ENCODE measurements at places on chromosomes 13 and 19.

DNA sequence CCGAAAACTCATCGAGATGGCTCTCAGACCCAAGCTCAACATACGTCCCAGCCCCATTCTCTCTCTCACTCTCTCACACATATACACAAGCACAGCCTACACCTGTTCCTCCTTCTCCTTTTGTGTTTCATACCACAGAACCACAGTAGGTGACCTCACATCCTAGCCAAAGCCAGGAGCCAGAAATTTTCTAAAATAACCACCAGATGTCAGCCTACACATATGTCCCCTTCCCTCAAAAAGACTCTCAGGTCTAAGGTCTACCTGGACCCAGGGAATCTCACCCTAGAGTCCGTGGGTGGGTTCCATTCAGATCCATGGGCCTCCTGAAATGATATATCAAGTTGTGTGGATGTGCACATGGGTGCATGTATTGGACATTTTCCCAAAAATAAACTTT, 104.2 kb upstream of the IPO5 start:
- no peak for DNase-seq

DNA sequence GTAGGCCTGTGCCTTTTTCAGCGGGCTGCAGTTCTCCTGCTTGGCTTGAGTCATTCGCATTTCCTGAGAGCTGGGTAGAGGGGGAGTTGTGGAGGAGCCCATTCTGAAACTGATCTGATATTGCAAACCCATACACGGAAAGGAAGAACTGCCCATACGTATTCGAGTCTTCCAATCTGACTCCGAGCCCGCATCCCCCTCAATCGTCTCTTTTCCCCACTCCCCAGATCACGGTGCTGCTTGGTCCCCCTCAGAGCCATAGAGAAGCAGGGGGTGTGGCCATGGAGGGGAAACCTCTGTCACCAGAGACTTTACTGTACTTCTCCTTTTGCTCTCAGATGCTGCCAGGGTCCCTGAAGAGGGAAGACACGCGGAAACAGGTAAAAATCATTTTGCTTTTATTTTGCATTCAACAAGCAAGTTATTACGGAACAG, at the start of gene CD22:
Gene CD22, plus strand, starts transcription at position 337 of the 435 bp plus-strand sequence. CDS start 2,854 bp downstream, outside the sequence.
- no peak for DNase-seq

GRCh38 chr19:8342684-8343482, at the start of gene KANK3:
KANK3 (minus strand) TSS chr19:8343262; CDS start chr19:8337828, 5,434 bp downstream.
- DNase-seq, result peak; percentile 81

GRCh38 chr19:5130371-5131030, 161.6 kb downstream of the KDM4B start:
- no peak for DNase-seq

- DNase-seq, result no peak
Observed at GRCh38 chr13:110797230-110797877, 83.9 kb downstream of the ING1 start.

GRCh38 chr19:53942001-53942786, 20.5 kb upstream of the CACNG8 start:
- DNase-seq, result no peak

DNA sequence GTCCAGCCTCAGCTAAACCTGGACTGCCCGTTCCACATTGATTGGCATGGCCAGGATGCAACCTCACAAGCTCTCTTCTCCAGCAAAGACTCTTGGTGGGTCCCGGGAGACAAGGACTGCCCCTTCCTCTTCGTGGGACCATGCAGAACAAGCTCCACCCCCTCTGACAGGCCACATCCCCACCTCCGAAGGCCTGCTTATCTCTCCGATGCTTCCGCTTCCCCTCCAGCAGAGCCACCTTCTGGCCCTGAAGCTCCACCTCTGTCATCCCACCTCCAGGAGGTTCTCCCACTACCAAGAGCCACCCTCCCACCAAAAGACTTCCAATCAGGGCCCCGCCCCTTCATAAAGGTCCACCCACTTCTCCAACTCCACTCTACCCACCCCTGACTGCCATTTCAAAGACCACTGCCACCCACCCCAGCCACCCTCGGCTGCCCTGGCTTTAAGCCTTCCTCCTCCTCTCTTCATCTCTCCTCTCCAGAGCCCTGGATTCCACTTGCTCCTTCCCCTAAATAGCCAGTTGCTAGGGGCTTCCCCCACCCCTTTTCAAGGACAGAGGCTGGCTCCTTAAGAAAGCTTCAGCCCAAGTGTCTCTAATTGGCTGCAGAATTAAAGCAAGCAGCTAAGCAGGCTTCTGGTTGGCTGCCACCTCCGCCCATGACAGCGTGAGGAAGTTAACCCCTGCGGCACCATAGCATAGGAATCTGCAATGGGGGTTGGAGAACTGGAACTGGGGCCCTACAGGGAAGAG, 9.9 kb downstream of the LRFN1 start:
- no peak for DNase-seq

- DNase-seq, result no peak
Observed at GRCh38 chr13:113544071-113544891, 40.3 kb upstream of the TFDP1 start.

GRCh38 chr19:18700501-18701249, 17.2 kb downstream of the CRTC1 start:
- no peak for DNase-seq

DNA sequence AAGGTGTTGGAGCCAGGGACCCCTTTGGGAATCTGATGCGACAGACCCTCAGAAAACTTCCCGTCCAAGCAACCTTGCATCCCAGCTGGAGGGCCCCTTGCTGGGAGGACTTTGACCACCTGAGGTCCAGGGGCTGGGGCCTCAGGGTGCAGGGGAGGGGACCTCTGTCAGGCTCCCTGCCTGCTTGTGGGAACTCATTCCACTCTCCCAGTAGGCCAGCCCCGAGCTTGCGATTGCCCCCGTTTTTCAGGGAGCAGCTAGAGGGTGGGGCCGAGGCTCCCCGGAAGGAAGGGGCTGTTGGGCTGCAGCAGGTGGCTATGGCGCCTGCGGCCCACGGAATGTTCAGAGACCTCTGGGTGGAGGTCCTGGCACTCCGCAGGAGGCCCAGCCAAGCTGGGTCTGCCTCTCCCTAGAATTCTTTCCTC, 2.8 kb downstream of the GNA11 start:
- DNase-seq, result no peak

- no peak for DNase-seq
Observed at GRCh38 chr19:1307320-1307719, 21.6 kb downstream of the EFNA2 start.

DNA sequence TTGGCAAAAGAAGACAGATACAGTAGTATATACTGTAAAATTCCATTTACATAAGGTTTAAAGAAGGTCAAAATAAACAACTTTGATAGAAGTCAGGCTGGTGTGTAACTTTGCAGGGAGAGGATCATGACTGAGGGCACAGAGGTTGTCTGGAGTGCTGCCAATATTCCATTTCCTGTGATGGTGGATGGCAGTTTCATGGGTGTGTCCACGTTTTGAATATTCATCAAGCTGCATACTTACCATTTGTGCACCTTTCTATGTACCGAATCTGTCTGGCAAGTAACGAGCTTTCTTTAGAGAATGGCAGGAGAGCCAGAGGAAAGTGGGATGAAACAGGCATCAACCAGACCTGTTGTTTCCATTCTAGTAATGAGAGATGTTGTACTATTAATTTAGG, 420.5 kb upstream of the HTR2A start:
- no peak for DNase-seq

GRCh38 chr13:25046985-25047511, 48.9 kb upstream of the PABPC3 start:
- no peak for DNase-seq

- DNase-seq, result no peak
Observed at GRCh38 chr13:53266757-53267156, 238.1 kb downstream of the OLFM4 start.

DNA sequence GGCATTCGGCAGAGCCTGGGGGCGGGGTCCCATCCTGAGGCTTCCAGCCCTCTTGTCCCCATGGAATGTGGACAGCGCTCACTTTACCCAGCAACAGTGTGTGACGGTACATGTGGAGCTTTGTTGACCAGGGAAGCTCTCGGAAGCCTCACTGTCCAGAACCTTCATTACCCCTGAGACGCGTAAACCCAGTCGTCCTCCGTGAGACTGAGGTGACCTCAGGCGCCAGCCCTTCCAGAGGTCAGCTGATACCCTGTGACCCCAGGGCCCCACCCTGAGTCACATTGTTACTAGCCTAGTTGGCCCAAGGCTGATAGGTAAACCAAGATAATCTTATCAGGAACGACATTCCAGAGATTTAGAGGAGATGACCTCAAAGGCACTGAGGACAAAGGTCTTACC, 10.2 kb upstream of the TMEM160 start:
- DNase-seq, result no peak

DNA sequence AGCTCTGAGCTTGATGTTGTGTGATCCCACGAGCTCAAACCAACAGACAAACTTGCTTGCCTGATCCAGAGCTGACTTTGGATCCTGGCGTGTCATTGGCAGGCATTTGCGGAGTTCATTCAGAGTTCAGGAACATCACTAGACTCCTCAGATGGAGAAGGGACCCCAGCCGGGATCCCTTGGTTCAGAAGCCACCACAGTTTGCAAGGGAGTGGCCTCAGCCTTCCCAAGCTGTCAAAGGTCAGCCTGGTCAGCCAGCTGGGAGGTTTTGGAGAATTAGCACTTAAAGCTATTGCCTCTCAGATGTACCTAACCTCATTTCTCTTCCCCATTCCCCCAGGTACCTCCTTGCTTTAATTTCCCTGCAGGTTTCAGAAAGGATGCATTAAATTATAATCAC, 208.8 kb upstream of the SOX21 start:
- no peak for DNase-seq

DNA sequence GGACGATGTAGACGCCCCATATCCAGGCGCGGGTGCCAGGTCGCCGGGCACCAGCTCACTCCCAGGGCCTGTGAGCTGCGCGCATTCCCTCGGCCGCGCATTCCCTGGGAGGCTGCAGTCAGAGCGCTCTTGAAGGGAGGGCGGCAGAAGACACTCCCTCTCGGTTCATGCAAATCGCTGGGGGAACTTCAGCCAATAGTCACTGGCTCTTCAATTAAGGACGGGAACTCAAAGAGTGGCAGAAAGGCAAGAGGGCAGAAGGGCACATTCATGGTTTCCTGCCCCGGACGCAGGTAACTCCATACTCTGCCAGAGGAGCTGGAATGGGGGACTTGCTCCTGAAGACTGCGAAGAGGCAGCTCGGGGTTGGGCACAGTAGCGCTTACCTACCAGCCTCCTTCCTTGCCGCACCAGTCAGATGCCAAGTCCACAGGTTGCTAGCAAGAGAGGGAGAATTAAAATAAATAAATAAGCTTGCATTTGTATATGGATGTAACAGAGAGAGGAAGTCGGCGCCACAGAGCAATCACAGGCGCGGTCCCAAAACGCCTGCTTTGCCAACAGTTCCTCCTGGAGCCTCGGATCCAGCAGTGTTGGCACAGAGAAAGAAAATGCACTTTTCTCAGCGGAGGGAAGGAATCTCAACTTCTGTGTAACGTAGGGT, 459 bp downstream of the PCDH20 start:
- no peak for DNase-seq

DNA sequence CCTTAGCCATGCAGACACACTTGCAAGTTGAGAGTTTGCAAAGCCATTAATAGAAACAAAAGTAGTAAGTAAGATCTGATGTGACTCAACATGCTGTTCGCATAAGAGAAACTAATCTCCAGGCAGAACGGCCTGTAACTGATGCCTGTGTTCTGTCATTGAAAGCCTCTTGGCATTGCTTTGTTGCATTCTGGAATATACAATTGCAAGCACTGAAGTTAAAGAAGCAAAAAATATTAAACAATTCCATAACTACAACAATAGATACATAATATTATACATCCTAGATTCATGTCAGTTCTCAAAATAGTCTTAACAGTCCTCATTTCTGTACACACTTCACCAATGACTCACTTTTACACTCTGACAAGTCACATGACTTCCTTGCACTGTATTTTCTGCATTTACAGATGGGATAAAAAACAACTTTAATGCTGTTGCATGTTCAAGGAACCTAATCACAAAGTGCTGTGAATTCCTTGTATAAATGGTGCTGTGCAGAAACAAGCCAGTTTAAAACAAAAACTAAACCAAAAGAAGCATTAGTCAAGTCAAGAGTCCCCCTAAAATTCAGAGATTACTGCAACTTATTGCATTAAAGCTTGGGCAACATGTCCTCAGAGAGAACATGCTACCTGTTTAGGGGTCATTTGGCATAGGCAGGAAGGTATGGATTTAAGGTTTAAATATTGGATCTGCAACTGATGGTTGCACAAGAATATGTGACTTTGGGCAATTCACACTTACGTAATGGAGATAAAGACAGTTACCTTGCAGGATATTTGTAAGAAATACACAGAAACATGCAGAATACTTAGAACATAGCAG, 79.5 kb upstream of the SERP2 start:
- no peak for DNase-seq

- no peak for DNase-seq
Observed at GRCh38 chr13:36675213-36675536, 1.4 kb downstream of the SERTM1 start.

- no peak for DNase-seq
Observed at GRCh38 chr13:40792284-40793051, 3.1 kb downstream of the SLC25A15 start.

DNA sequence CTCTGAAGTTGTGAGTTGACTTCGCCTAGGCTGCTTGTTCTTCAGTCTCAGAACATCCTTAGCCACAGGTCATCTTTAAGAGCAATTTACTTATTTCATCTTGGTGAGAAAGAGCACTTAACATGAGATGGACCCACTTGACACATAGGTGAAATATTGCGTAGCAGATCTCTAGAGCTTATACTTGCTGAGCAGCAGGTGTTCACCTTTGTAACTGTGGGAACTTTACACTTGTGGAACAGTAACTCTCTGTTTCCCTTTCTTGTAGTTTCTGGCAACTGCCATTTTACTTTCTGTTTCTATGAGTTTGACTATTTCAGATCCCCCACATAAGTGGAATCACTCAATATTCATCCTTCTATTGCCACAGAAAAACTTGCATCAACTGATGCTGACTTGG, 95.7 kb downstream of the SLC10A2 start:
- DNase-seq, result no peak

- DNase-seq, result no peak
Observed at GRCh38 chr13:27495551-27495950, 45.2 kb upstream of the MTIF3 start.

DNA sequence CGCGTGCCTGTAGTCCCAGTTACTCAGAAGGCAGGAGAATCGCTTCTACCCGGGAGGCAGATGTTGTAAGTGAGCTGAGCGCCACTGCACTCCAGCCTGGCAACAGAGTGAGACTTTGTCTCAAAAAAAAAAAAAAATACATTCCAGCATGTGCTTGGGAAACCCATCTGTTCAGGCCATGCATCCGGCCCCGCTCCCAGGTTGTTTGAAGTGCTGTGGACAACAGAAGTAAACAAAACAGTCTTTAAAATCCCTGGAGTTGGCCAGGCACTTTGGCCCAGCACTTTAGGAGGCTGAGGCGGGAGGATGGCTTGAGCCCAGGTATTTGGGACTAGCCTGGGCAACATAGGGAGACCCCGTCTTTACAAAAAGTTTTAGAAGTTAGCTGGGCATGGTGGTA, 3.2 kb upstream of the PTPRS start:
- peak; percentile 20 for DNase-seq

- peak; percentile 70 for DNase-seq
Observed at GRCh38 chr19:53553865-53554791, 16.2 kb downstream of the ZNF331 start.

Measured in AG09319 (cell line).